ENCODE measurements at places on chromosomes 7 and 10. TPM values are rescaled to one million over a fixed set of nuclear protein-coding genes. Genes with fewer than 3 reads are reported as not detected.

The CPA5 gene
- total RNA-seq: not detected

The HDAC9 gene
- total RNA-seq: 4.6 TPM

The NEUROG3 gene
- total RNA-seq: not detected

The COL26A1 gene
- total RNA-seq: not detected

The HABP2 gene
- total RNA-seq: not detected

The TFR2 gene
- total RNA-seq: not detected

The FXYD4 gene
- not detected for total RNA-seq

The SLC16A9 gene
- 1.1 TPM for total RNA-seq

All from myometrial cell (primary cell).